Mesenteric fat pad (tissue), 1 donor: ENCODE measurements at places on chromosomes 4 and X. TPM values are rescaled to one million over a fixed set of nuclear protein-coding genes. Genes with fewer than 3 reads are reported as not detected.

CWH43 gene
- not detected for total RNA-seq

DNA sequence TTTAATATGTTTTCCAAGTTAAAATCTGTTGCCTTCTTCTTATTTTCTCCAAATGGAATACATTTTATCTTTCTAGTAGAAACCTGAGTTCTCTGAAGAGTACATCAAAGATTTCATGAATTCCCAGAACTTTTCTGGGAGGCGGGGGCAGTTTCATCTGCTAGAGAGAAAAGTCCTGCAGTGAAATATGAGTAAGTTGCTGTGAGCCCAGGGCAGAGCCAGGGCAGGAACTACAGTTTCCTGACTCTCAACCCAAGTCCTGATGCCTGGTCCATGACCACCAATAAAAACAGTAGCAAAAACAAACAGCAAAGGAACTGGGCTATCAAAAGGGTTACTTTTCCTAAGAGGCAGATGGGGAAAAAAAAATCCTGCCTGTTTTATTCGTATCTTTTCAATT is 239.4 kb upstream of the CTSO start:
- DNase-seq = no peak

DNA sequence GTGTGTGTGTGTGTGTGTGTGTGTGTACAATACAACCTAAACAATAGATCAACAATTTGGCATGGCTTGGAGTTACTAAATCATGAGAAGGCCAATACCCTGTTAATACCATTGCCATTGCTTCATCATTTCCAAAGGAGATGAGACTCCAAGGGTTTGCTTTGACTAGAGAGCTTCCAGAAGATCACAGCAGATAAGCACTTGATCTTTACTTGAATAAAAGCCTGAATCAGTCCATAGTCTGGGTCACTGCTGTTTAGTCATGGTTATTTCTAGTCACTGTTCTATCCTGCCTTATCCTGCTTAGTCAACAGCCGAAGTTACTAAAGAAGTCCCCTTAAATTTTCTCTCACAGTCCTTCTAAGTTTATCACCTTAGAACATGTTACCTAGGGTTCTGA is 58.2 kb downstream of the RAB40AL start:
- DNase-seq = no peak

GRCh38 chr4:11748164-11748872 is 319.6 kb upstream of the HS3ST1 start:
- no peak for DNase-seq

LIMCH1 gene
- total RNA-seq = 113 TPM

FGF16 gene
- not detected for total RNA-seq

DNA sequence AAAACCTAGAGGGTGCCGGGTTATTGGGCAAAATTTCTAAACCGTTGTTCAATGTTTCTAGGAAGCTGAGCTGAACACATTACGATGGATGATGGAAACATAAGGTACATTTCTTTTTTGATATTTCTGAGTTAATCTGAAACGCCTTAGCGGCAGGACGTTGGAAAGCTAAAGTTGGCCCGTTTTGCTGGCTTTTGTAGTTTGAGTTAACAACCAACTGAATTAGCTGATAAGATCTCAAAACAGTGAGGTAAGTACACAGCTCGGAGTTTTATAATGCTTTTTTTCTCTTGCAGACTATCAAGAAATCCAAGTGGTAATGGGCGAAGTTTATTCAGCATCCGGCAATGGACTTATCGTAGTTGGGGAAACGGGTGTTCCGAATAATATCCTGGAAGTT is 73.5 kb downstream of the PRSS12 start:
- no peak for DNase-seq

GRCh38 chrX:38165023-38165422 is 55.6 kb downstream of the SRPX start:
- no peak for DNase-seq

- DNase-seq = no peak
Observed at GRCh38 chrX:43939187-43939926, 33.8 kb downstream of the NDP start.

TMEM164 gene
- 49.7 TPM for total RNA-seq

GRCh38 chr4:37802068-37802666 is 24.3 kb upstream of the PGM2 start:
- DNase-seq = no peak

GRCh38 chr4:47646372-47646771 is 161.3 kb downstream of the ATP10D start:
- DNase-seq = no peak

DNA sequence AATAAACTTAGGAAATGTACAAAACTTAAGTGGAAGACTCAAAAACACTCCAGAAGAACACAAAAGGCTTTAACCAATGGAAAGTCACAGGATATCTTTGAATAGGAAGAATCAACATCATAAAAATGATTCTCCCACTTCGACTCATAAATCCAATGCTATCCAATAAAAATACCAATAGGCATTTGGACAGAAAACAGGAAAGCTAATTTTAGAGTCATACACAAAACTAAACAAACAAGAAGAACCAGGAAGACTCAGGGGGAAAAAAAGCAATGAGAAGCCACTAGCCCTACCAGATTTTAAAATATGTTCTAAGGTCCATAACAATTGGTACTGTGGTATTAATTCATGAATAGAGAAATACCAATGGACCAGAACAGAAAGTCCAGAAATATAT is 28.2 kb downstream of the SLC9A7 start:
- DNase-seq = no peak

MCUB gene
- 23.6 TPM for total RNA-seq

DNA sequence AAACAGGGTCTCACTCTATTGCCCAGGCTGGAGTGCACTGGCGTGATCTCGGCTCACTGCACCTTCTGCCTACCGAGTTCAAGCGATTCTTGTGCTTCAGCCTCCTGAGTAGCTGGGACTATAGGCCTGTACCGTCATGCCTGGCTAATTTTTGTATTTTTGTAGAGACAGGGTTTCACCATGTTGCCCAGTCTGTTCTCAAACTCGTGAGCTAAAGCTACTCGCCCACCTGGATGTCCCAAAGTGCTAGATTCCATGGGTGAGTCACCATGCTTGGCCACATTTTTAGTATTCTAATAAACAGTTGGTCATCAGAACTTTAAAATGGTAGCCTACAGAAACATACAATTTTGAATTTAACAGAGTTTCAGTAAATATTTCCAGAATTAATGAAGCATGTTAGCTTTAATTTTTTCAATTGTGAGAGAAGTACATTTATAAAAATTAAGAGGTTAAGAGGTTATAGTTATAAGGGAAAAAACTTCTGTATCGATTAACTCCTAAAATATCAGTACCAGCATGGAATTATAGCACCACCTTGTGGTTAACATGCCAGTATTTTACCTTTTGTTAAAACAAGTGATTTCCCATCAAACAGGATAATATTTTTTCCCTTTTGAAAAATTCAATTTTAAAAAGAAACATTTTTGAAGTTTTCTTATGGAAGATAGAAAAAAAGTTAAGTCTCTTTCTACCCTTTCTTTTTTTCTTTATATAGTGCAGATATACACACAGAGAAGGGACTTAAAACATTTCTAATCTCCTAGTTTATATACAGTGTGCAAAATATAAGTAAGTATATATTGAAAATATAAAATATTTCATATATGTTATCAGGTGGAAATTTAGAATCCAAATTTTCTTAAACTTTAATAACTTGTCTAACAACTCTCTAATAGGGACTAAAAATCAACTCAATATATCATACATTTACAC is 35.4 kb downstream of the CEP44 start:
- no peak for DNase-seq

DNA sequence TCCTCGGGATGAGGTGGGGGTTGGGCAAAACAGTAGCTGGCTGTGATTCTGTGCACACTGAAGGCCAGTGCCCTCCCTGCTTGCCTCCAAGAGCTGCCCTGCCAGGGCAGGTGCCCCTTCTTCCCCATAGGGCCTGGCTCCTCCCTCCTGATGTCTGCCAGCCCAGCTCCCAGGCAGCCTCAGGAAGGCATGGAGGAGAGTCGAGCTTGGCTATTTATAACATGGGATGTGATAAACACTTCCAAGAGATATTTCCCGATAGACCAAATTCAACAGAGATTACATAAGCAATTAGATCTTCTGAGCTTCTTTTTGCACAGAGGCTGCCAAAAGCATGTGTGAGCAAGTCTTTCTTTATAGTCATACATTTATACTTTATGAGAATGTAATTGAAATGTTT is 45.3 kb upstream of the PJA1 start:
- DNase-seq = no peak

DNA sequence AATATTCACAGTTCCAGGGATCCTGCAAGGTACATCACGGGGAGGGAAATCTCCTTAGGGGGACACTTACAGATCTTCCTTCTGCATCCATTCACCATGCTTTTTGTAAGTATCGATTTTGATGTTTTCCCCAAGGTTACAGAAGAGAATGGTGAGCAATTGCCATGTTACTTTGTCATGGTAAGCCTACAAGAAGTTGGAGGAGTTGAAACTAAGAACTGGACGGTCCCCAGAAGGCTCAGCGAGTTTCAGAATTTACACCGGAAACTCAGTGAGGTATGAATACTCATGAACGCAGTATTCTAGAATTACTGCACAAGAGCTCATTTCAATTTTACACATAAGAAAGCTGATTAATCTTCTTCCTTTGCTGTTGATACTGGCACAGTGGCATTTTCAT is 53.9 kb downstream of the LRP2BP start:
- DNase-seq = no peak

ERCC6L gene
- not detected for total RNA-seq

- DNase-seq = peak; percentile 74
Observed at GRCh38 chr4:2928242-2929176, 34.7 kb downstream of the NOP14 start.

HMGN5 gene
- 3.2 TPM for total RNA-seq

HPGDS gene
- total RNA-seq = 4.1 TPM

RAB9B gene
- 0.74 TPM for total RNA-seq

GRCh38 chr4:162849937-162850336 is 316.8 kb downstream of the NAF1 start:
- DNase-seq = no peak

- no peak for DNase-seq
Observed at GRCh38 chr4:38675146-38676121, 11.4 kb downstream of the KLF3 start.

CT45A5 gene
- not detected for total RNA-seq

DNA sequence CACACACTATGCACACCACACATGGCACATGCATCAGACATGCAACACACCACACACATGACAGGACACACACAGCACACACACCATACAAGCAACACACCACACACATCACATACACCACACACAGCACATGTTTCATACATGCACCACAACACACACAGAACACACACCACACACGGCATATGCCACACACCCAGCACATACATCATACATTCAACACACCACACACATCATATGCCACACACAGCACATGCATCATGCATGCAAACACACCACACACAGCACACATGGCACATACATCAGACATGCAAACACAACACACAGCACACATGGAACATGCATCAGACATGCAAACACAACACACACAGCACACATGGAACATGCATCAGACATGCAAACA is 80.7 kb upstream of the LRPAP1 start:
- DNase-seq = no peak

CFAP47 gene
- not detected for total RNA-seq

WWC2 gene
- total RNA-seq = 37.6 TPM

- no peak for DNase-seq
Observed at GRCh38 chrX:17361620-17362019, 13.4 kb upstream of the NHS start.

DNA sequence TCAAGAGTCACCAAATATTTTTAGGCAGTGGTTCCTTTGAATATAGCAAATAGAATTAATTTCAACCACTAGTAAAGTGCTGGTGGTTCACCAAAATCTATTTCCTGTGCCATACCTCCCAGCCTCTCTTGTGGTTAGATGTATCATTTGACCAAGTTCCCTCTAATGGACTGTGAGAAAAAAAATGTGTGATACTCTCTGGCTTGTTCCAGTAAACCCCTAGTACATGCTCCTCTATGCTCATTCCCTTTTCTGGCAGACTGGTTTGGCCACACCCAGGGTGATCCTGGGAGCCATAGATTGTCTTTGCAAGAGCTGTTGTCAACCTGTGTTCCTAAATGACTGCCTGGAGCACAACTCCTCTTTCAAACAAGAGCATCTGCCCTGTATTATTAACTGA is 109.5 kb downstream of the FRAS1 start:
- no peak for DNase-seq

DNA sequence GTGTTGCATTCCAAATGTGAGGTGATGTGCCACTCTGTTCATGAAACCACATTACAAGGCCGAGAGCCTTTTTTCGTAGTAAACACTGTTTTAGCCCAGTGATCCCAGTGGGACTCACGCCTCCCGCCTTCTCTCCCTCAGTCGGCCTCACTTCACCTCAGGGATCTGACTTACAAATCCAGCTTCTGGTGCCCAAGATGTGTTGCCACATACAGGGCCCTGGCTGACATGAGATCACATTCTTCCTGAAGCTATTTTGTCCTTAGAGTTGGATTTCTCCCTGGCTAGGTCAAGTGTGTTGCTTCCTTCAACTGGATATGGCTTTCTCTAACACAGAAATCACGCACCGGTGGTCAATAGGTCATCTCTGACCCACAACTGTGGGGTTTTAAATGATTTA is 354.7 kb downstream of the FBXW7 start:
- no peak for DNase-seq

SCML1 gene
- total RNA-seq = 15.4 TPM

MAP9 gene
- 4.9 TPM for total RNA-seq

DNA sequence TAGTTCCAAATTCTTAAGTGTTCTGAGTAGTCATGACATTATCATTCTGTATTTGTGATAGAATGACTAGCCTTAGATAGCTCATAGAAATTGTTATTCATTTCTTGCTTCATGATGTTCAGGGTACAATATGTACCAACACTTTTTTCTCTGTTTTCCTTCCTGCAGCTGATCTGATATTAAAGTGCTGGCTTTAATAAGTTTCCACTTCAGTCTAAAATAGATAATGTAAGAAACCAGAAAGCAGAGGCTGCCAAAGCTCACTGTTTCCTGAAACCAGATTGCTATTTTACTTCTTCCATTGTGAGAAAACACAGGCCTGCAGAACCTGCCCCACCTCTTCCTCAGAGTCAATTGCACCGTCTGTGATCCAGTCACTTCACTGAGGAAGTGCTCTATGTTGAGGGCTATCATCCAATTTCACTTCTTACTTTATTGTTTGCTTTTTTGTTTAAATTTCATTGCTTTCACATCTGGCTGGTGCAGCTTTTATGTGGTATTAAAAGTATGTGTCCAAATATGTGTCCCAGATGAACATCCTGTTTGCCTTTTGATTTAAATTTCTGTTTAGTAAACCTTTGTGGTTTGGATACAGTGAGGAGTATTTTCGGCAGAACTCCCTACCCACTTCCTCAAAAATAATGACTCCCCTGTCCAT is 652.1 kb downstream of the ANKRD50 start:
- DNase-seq = no peak
